Stimulated activated CD8-positive, alpha-beta memory T cell treated with anti-CD3 and anti-CD28 coated beads, Interleukin-7, amount 100 ng/mL, for 4 hours (primary cell): ENCODE measurements at places on chromosomes 2 and 18.

DNA sequence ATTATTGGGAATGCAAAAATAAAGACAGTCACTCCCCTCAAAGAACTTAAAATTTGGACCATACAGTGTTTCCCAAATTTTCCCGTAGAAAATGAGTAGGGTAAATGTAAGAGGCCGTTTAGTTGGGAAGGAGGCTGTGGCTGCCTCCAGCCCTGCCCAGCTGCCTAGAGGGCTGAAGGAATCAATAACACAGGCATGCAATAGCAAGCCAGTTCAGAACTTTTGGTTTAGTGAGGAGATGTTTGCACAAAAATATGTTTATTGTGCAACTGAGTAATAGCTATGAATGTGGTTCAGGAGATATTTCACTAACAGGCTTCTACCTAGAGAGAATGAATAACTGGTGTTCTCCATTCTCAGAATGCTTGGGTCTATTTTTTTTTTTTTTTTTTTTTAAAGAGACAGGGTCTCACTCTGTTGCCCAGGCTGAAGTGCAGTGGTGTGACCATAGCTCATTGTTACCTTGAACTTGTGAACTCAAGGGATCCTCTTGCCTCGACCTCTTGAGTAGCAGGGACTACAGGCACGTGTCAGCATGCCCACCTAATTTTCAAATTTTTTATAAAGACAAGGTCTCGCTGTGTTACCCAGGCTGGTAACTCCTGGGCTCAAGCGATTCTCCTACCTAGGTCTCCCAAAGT is 23.6 kb downstream of the UGP2 start:
- no peak for DNase-seq

- no peak for DNase-seq
Measured at GRCh38 chr18:44811572-44812125, 131.0 kb downstream of the SETBP1 start.

GRCh38 chr2:17815468-17816184 is 634 bp upstream of the MSGN1 start:
- DNase-seq, result no peak

GRCh38 chr2:51581636-51582267 is 549.8 kb upstream of the NRXN1 start:
- DNase-seq, result no peak

DNA sequence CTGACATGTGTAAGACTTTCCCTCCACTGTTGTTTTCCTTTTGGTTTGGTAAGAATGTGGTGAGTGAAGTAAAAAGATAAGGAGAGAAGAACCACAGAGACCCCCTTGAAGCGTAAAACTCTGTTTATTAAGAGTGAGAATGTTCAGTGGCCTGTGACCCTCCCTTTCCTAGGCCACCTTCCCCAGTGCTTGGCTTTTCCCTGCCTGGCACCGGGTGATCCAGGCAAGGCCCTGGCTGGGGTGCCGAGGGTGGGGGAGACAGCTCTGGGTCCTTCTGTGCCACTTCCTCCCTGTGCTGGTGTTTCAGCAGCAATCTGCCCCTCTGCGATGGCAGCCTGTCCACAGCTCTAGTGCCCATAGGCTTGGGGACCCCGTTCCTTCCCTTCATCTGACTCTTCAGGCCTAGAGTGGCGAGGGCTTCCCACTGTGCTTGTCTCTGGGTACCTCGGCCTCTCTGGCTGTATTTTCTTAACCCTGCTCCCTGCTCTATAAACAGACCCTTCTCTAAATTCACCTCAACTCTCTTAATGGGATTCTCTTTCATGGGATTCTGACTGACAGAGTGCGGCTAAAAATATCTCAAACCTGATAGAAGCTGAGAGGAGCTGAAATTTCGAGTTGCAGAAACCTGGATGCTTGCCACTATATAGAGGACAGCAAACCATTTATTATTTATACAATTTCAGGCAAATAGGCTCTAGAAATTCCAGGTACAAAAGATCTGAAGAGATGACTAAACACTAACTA is 461.0 kb downstream of the DLGAP1 start:
- DNase-seq, result no peak

DNA sequence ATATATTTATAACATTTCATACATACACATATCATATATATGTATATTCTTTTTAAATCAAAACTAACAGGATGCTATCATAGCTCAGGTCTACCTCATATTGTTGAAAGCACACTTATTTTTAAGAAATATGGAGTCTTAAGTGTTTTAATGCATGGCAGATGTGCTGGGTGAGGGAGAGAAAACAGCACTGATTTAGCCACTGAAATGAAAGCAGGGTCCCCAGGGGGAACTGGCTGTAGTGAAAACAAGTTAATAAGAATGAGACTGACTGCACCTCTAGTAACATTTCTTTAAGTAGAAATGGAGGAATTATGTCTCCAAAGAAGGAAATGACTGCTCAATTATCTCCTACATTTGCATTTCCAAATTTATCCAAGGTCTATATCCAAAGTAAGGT is 857.8 kb downstream of the DCDC2C start:
- DNase-seq, result no peak

- DNase-seq, result no peak
Measured at GRCh38 chr2:174951745-174952144, 53.4 kb downstream of the CHN1 start.

GRCh38 chr2:37568565-37568964 is 102.9 kb downstream of the CDC42EP3 start:
- DNase-seq, result peak; percentile 29

DNA sequence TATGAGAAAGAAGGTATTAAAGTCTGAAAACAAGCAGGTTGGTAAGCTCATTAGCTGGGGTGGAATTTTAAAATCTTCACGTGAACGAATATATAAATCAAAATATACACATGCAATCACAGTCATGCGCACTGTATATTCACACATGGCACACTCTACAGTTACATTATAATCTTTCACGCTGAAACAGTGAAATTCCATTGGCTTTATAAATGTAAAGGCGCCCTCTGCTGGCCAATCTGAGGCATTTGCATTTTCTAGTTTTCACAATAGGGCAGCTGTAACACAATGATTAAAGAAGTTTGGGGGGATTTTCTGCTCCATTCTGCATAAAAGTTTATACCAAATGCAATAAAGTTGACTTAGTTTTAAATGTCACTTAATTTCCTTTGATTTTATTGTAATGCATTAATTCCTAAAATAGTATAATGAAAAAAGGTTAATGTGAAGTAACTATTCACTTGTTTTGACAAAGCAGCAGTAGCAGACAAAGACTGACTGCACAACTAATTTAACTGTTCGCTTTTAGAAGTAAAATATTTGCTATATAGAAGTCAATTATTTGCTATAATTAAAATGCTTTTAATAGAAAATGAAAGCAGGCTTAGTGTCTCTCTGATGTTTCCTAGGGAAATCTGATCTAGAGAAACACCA is 17.2 kb downstream of the IFIH1 start:
- DNase-seq, result peak; percentile 23

GRCh38 chr18:79928563-79928960 is 22.9 kb downstream of the SLC66A2 start:
- DNase-seq, result no peak

GRCh38 chr18:27861539-27861938 is 315.4 kb downstream of the CDH2 start:
- no peak for DNase-seq

DNA sequence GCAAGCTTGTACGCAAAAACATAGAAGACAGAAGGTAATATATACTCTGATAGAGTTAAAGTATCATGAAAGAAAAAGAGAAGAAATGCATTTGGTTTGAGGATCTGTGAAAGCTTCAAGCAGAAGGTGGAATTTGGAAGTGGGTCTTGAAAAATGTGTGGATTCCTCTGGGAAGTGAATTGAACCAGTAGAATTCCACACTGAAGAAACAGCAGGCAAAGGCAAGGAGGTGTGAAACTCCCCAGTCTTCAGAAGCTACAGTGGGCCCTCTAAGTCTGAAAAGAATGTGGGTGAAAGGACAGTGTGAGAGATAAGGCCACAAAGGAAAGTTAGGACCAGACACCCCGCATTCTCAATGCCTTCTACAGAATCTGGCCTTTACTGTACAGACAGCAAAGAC is 25.6 kb downstream of the COBLL1 start:
- DNase-seq, result no peak

DNA sequence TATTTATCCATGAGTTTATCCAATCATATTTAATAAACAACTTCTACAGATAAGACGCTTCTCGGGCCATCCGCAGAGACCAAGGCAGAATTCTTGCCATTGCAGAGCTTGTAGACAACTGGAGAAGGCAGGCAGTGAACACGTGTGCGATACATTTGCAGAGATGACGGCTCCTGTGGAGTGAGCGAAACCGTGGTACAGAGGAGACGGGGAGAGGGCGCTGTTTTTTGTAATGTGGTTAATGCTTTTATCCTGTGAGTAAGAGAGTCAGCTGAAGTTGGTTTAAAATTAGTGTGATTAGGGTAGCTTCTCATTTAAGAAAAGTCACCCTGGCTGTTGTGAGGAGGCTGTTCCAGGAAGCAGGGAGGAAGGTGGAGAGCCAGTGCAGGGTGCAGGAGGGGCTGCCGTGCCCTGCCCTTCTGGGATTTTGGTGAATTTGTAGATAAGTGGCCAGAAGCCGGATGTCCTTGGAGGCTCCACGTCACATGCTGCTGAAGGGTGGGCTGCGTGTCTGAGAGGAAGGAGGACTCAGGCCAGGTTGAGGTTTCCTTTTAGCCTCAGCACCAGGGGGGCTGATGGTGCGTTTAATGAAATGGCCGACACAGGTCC is 151.4 kb downstream of the SNTG2 start:
- no peak for DNase-seq
